ENCODE measurements at places on chromosomes 7 and 10.

DNA sequence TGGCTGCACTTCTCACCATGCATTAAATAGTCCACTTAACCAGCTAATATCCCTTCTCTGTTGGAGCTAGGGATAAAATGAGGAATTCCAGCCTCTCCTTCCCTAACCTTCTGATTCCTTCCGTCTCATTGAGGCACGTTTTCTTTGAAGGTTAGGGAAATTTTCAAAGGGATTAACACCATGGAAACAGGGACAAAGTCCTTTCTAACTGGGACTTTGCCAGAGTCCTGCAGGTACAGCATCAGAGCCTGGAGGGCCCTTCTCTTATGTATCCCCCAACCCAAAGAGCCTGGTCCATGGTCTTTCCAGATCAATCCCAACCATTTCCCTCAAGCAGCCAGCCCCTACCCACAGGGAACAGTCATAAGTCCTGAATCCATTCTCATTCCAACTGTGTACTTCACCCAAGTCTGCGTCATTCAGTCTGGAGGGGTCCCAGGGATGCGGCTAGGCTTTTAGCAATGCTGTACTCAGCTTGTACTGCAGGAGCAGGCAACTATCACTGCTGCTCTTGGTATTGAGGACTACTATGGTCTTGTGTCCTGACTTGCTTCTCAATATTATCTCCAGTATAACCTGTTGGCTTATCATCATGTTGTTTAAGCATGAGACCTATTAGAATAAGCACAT, 34.6 kb upstream of the CROT start:
- DNase-seq = no peak

- no peak for DNase-seq
Observed at GRCh38 chr7:47661051-47661714, 79.3 kb upstream of the TNS3 start.

- no peak for DNase-seq
Observed at GRCh38 chr7:28442540-28443420, 30.5 kb downstream of the CREB5 start.

DNA sequence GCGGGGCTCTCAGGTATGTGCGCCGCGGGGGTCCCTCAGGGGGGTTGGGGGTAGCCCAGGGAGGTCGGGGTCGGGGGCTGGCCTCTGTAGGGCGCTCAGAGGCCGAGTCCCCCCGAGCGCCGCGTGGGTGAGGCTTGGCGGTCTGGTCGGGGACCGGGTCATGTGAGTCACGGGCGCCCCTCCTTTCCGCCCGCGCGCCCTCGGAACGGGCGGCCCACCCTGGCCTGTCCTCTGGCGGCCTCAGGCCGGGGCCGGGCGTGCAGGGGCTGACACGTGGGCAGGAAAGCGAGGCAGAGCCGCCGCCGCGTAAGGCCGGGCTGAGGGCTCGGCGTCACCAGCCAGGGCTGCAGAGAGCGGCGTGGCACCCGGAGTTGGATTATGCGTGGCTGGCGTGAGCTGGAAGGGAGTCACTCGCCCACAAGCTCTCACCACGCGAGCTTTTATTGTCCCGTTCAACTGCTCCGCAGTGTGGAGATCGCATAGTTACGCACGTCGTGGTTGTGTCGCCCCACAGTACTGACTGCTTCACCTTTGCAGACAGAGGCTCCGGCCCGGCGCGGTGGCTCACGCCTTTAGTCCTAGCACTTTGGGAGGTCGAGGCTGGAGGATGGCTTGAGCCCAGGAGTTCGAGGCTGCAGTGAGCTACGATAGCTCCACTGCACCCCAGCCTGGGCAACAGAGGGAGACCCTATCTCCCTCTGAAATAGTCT, 385 bp downstream of the SHLD2 start:
- DNase-seq = no peak

GRCh38 chr10:121854809-121855445, 72.9 kb downstream of the ATE1 start:
- no peak for DNase-seq

DNA sequence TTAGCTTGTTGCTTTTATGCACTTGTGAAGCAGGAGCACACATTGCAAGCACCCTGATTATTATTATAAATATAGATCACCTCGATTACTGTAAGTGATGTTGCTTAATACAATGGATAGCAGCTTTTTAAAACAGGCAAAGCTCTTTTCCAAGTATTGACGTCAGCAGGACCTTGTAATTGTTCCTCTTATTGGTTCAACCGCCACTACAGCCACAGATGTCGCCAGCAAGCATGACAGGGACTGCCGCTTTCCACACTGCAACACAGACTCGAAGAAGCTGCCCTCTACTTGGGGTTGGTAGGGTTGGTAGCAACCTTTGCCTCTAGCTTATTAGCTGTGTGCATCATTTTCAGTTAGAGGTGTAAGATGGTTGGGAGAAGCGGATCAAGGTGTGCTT, 167.6 kb downstream of the ZNF365 start:
- DNase-seq = no peak

DNA sequence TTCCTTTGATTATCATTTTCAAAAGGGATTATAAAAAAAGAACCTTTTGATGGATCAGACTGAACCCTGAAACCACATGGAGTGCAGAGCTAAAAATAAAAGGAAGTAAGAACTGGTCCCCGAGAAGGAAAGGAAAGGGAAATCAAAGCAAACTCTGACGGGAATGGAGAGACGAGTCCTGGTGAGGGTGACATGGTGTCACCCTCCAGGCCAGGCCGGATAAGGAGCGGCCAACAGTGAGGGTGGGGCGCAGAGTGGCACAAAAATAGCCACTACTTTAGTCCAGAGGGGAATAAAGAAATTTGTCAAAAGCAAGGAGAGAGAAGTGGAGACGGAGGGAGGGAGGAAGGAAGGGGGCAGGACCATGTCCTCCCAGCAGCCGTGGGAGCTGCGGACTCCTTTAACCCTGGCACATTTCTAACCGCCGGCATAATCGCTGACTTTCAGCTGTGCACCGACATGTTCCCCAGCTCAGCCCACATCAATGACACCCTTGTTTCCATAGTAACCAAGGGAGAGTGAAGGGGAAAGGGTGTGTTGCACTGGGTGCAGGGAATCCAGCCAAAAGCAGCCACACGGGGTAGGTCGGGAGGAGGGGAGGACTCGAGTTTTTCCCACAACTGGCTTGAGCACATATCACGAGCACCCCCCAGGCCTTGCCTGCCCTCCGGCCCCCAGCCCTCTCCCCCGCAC, 29.7 kb downstream of the TRIM8 start:
- peak; percentile 89 for DNase-seq

- no peak for DNase-seq
Observed at GRCh38 chr7:41478187-41478586, 224.7 kb downstream of the INHBA start.

- no peak for DNase-seq
Observed at GRCh38 chr10:95261926-95262325, 28.9 kb downstream of the PDLIM1 start.

DNA sequence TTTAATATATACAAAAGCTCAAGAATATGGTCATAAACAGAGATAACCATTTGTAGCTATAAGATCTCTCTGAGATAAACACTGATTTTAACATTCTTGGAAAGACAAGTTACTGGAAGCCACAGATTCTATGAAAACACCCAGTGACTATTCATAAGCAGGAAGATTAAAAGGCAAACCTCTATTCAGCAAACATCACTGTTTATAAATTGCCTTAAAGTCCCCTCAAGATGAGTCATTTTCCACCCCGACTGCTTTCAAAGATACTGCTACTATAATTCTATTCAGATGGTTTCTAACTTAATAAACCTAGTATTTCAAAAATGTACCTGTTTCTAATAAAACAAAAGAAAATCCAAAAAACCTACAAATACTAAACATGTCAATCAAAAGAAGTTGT, 21.0 kb downstream of the TM9SF3 start:
- DNase-seq = no peak

DNA sequence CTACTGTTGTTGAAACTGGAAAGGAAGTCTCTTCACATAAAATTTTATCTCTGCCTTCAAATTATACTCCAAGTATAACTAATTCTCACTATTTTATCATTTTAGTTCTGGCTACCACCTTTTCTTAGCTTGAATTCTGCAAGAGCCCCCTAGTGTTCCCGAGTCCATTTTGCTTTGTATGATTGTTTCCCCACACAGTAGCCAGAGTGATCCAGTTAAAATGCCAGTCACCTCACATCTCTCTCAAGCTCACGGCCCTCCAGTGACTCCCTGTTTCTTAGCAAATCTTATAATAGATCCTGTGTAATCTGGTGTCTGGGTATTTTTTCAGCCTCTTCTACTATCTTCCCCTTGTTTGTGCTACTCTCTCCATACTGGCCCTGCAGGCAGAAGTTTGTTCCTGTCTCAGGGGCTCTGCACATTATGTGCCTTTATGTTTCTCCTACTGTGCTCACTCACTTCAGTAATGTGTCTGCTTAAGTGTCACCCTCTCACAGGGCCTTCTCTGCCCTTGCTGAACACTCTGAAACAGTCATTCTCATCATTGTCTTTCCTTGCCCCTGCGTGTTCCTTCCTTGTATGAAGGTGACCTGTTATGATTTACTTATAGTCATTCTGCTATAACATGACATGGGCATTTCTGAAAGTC, 8.9 kb downstream of the WAC start:
- no peak for DNase-seq

GRCh38 chr10:78596556-78596955, 472.2 kb upstream of the ZMIZ1 start:
- DNase-seq = no peak

- no peak for DNase-seq
Observed at GRCh38 chr7:119748251-119748860, 524.6 kb upstream of the KCND2 start.

DNA sequence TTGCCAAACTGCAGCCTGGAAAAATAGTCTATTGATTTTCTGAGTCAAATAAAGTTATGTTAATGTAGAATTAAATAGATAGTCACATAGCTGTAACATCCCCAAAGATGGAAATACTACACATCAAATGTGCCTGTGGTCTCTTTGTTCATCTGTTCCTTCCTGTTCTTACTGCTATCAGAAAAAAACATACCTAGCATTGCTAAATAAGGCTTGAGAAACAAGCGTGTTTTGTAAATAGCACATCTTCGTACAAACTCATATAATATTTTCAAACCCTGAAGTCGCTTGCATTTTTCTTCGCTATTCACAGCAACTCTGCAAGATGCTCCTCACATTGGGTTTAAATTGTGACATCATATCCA, 116.1 kb downstream of the KLF6 start:
- DNase-seq = peak; percentile 81

DNA sequence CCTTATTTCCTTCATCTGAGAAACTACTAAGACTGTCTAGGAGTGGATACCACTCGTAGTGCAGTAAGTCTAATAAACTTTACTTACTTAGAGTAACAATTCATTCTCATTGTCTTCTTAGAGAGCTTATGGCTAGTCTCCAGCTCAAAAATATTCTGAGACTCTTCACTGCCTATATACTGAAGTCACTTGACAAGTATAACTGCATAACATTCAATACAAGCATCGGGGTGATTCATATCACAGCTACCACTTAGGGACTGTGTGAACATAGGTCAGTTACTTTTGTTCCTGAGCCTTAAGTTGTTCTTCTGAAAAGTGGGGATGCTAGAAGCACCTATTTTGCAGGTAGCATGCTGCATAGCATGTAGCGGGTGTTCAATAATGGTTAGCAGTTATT, 111.0 kb downstream of the HTR7 start:
- DNase-seq = no peak

DNA sequence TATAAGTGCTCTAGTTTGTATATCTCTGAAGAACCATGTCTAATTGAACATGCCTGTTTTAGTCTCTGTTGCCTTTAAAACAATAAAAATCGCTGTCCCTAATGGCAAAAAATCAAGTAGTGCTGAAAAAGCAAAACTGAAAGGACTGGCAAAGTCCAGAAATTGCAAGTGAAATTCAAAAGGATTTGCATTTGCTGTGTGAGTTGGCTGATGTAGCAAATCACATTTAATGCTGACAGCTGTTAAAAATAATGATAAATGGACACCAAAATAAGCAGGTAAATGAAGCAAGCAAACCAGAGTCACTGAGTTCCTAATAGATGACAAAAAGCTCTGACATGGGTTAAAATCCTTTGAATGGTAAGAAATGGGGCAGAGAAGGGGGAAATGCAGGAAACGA, 874.1 kb downstream of the GRM8 start:
- no peak for DNase-seq

DNA sequence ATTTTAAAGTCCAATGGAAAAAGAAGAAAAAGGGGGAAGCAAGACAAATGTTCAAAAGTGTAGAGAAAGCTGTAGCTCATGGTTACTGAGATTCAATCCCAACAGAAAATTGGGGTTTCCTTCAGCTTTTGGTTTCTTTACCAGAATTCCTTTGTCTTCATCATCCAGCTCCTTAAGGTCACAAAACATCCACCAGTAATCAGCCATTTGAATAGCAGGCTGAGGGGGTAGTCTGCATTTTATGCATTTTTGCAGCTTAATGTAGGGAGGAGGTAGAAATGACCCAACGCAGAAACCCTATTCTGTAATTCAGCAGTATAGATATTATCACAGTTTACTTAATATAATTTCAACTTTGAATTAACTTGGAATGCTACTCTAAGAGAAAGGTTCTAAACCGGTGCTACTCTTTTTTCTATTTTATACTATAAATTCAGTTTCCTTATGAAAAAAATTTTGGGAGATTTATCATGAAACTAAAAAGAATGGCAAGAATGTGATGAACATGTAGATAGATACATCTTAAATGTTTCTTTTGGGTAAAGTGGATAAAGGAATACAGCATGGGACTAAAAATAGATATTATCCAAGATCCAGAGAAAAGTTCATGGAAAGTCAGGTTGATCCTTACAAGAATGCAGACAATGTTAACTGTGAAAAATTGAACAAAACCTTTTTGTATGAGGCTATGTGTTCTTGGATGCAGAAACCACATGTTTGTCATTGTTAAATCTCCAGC, 596.9 kb downstream of the PHTF2 start:
- no peak for DNase-seq

GRCh38 chr10:34528320-34528719, 286.8 kb downstream of the PARD3 start:
- DNase-seq = no peak

DNA sequence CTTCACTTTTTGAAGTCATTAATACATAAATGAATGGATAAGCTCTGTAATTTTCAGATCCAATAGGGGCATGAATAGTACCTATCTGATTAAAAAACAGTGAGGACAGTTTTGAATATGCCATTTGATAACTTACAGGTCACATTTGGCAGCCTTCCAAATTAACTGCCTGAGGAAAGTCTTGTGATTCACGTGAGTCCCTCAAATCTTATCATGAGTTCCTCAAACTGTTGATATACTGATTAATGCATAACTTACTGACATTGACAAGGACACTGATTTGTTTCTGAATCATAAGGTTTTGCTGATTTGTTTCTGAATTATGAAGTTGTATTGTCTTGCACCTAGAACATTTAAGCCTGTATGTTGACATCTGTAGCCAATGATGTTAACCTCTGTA, 55.1 kb downstream of the ANKMY2 start:
- DNase-seq = no peak

GRCh38 chr7:74101061-74101681, 17.6 kb downstream of the LIMK1 start:
- DNase-seq = no peak

- no peak for DNase-seq
Observed at GRCh38 chr7:69211336-69211735, 386.9 kb upstream of the AUTS2 start.

GRCh38 chr10:57743711-57744110, 524.0 kb downstream of the IPMK start:
- no peak for DNase-seq

Data from stimulated activated naive CD4-positive, alpha-beta T cell (primary cell).